Non-pigmented ciliary epithelial cell (primary cell): ENCODE measurements at places on chromosomes 16 and 17.
A peak's percentile ranks its signal among the peaks of the same experiment; 100 is the strongest.

- DNase-seq: no peak
Measured at GRCh38 chr16:3143598-3144320, 8.9 kb downstream of the ZNF213 start.

DNA sequence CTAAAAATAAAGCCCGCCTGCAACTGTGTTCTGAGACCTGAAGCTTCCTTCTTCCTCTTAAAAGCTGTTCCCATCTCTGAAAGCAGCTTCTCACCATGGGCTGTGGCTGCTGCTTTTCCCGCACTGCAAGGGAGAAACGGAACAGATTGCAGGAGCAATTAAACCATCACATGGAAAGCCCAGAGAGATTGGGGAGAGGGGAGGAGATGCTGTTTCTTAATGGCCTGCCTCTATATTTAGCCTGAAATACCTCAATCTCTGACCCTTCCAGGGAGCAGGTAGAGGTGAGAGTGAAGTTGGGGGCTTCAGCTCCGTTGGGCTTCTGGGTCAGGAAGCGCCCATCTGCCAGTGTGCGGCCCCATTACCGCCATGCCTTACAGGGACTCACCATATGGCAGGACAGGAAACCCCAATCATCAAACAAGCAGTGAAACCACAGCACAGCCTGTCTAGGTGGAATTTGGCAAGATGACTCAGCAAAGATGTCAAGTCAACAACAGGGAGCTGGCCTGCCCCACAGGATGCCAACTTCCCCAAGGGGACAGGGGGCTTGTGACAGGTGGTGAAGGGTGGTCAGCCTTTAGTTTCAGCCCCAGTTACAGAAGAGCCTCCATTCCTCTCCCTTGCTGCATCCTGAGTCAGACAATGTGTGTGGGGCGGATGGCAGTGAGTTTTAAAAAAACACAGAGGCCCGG, 286.6 kb upstream of the CCL2 start:
- no peak for DNase-seq

DNA sequence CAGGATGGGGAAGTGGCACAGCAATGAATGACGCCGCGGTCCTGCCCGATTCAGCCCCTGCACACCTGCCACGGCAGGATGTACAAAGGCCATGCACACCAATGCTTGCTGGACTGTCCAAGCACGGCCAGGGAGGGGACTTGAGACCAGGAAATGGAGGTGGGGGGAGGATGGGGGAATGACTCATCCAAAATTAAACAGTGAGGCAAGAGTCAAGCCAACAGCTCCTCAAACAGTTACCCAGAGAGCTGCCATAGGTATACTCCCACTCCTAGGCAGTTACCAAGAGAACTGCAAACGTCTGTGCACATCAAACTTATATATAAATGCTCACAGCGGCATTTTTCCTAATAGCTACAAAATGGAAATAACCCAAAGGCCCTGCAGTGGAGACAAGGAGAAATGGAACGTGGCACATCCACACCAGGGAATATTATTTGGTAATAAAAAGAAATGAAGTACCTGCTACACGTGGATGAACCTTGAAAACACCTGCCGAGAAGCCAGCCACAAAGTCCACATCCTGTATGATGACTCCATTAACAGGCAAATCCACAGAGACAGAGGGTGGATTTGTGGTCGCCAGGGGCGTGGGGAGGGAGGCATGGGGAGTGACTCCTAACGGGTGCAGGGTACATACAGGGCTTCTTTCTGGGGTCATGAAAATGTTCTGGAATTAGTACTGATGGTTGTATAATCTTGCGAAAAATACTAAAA, 54.1 kb downstream of the VAC14 start:
- DNase-seq: no peak

- no peak for DNase-seq
Measured at GRCh38 chr16:21083729-21084268, 66.8 kb downstream of the DNAH3 start.

GRCh38 chr16:62041401-62041800, 5.2 kb upstream of the CDH8 start:
- no peak for DNase-seq

DNA sequence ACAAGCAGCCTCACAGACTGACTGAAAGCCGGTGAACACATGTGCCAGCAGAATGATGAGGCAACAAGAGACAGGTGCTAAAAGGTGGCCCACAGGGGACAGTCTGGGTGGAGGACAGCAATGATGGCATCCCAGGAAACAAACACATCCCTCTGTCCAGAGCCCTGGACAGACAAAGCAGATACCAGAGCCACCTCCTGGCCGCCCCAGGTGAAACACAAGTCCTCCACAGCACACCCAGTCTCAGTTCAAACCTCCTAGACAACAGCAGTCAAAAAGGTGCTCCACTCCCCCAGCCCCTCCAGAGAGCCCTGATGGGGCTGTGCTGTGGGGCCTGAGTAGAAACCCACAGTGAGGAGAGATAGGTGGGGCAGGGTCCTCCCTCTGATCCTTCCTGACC, 20.3 kb upstream of the CDH5 start:
- DNase-seq: no peak

GRCh38 chr17:57899822-57900221, 50.0 kb upstream of the MRPS23 start:
- no peak for DNase-seq

DNA sequence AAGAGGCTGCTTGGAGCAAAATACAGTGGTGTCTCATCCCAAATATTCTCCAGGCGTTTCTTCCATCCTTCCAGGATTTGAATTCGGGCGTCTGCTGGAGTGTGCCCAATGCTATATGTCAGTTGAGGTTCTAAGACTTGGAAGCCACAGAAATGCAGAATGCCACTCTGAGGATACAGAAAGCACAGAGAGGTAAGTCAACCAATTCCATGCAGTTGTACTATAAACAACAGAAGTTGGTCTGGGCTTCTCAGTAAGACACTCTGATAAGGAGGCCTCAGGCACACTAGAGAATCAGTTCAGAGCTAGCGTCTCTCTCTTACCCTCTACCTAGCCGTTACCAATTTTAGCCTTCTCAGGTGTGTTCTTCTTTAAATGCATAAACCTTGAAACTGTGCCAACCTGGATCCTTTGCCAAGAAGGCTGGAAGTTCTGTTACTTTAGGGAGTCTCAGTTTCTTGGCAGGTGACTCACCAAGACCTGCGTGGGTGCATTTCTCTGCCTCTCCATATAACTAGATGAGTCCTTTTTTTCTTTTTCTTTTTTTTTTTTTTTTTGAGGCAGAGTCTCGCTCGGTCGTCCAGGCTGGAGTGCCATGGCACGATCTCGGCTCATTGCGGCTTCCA, 15.1 kb downstream of the NQO1 start:
- peak; percentile 45 for DNase-seq

DNA sequence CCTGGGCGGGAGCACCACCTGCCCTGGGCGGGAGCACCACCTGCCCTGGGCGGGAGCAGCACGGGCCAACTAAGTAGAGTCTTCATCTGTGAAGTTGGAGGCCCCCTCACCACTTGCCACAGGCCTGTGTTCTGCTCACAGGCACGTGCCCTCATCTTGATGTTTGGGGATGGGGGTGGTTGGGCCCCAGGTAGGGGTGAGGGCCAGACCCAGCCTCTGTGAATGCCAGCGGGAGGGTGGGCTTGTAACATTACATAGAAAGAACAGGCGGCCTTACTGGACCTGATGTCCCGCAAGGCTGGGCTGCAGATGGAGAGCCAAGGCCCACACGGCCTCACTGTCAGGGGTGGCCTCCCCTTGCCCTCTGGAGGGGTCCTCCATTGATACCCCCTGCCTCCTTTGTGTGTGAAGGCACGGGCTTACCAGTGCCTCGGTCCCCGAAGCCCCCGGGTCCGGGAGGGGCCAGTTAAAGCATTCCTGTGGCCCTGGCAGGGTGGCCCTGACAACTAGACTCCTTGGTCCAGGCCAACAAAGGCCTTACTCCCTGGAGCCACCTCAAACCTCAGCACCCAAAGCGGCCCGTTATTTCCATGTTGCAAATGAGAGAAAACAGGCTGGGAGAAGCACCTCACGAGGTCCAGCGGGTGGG, 1.1 kb upstream of the SLC16A3 start:
- DNase-seq: no peak

- no peak for DNase-seq
Measured at GRCh38 chr16:27564224-27564623, 14.3 kb downstream of the KATNIP start.

GRCh38 chr17:76074390-76075363, at the start of gene GALR2:
TSS of gene GALR2 (plus strand) at chr17:76074781. CDS start at chr17:76074884, 103 bp downstream.
- DNase-seq: no peak
